ENCODE measurements at places on chromosomes 5 and 9. TPM values are rescaled to one million over a fixed set of nuclear protein-coding genes. Genes with fewer than 3 reads are reported as not detected.

Gene CACFD1
- 6.1 TPM for total RNA-seq

Gene CTSL
- 178 TPM for total RNA-seq

Gene FLT4
- 1.5 TPM for total RNA-seq

DNA sequence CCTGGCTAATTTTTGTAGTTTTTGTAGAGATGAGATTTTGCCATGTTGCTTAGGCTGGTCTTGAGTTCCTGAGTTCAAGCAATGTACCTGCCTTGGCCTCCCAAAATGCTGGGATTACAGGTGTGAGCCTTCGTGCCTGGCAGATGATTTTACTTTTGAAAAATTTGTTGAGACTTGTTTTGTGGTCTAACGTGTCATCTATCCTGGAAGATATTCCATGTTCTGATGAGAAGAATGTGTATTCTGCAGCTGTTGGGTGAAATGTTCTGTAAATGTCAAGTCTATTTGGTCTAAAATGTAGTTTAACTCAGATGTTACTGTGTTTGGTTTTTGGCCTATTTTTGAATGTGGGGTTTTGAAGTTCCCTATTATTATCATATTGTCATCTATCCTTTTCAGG is 145.6 kb downstream of the XRCC4 start:
- no peak for DNase-seq

DNA sequence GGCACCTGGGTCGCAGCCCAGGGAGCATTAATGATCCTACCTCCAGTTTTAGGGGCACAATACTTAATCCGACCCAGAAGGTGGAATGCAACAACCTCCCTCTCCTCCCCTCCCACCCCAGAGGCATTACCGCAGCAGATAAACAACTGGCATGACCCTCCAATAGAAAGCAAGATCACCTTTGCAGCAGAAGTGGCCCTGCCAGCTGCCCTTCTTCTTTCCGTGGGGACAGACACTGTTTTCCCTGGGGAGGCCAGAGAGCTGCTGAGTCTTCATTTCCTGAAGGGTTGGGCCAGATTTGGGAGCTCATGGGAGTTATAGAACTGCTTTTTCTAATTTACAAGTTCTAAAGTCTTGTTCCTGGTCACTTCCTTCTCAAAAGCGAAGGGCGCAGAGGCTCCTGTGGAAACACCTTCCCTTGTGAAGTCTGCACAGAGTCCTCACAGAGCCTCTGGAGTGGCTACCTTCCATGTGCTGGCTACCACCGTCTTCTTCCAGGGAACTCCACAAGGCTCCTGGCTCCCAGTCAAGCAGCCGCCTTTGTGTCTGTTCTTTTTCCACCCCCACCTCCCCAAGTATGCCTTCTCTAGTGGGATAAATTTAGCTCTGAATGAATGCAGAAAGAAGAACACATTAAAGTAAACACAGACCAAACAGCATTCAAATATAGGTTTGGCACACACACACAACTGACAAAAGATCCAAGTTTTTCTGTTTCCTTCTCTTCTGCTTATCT is 8.0 kb upstream of the PALM2AKAP2 start:
- DNase-seq, result no peak

- DNase-seq, result no peak
Observed at GRCh38 chr5:96637196-96637595, 25.0 kb upstream of the CAST start.
